ENCODE measurements at places on chromosomes 3 and 15.

GRCh38 chr3:46998121-46998851 is 18.8 kb downstream of the NBEAL2 start:
- DNase-seq = peak; percentile 54

- peak; percentile 59 for DNase-seq
Observed at GRCh38 chr15:40891810-40892446, 2.3 kb upstream of the VPS18 start.

DNA sequence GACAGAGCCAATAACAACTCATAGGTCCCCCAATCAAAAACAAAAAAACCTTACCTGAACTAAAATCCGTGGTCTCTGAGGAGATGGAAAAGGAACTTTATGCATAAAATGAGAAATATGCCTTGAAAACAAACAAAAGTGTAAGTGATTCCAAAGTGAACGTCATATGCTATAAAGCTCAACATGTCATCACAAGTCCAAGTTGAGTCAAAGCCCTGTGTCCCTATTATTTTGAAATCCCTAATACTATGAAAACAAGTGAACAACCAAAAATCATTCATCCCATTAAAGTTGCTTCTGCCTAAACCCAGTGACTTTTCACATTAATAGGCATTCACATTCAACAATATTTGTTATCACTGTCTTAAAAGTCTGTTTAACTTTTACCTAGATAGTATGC is 59.4 kb downstream of the DENND4A start:
- DNase-seq = peak; percentile 46

- no peak for DNase-seq
Observed at GRCh38 chr3:51355891-51356578, 29.1 kb upstream of the MANF start.

DNA sequence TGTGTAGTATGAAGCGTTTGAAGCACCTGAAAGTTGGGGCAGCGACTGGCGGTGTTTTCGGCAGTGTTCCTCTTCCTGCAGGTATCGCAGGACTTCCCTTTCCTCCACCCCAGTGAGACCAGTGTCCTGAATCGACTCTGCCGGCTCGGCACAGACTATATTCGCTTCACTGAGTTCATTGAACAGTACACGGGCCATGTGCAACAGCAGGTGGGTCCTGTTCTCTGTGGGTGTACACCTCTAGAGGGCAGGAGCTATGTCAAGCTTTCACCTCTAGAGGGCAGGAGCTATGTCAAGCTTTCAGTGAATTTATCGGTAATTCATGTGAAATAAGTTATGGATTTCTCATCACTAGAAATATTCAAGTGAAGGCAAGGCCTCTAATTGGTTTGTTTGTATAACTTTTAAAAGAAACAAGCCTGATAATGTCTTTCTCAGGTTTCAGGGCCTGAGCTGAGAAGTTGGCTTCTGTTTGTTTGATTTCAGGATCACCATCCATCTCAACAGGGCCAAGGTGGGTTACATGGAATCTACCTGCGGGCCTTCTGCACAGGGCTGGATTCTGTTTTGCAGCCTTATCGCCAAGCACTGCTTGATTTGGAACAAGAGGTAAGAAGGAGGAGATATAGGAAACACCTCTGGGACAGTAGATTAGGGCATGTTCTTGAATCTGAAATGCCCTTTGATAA is 5.3 kb downstream of the TUBGCP4 start:
- DNase-seq = peak; percentile 52

DNA sequence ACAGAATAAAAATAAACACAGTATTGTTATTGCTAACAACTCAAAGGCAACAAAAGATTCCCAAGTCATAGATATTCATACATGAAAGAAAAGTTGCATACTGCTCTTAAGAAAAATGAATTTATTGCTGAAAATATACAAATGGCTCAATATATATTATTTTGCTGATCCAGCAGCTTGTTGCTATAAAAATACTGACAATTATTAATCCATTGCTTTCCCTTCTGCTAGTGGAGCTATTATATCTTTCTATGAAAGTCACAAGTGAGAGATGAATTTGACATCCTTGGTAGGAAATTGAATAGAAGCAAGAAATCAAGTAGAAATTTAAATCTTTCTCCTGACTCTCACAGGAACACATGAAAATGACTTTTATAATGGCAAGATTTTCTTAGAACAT is 179.2 kb upstream of the MBNL1 start:
- DNase-seq = no peak

Measured in RWPE1 (cell line).